ENCODE measurements at places on chromosomes 16 and 17.

GRCh38 chr16:77191259-77191969 lies 424 bp downstream of the MON1B start:
- no peak for DNase-seq

- no peak for DNase-seq
Measured at GRCh38 chr16:63702981-63703590, 1418.8 kb downstream of the CDH11 start.

- no peak for DNase-seq
Measured at GRCh38 chr17:66469088-66469442, 166.7 kb downstream of the PRKCA start.

DNA sequence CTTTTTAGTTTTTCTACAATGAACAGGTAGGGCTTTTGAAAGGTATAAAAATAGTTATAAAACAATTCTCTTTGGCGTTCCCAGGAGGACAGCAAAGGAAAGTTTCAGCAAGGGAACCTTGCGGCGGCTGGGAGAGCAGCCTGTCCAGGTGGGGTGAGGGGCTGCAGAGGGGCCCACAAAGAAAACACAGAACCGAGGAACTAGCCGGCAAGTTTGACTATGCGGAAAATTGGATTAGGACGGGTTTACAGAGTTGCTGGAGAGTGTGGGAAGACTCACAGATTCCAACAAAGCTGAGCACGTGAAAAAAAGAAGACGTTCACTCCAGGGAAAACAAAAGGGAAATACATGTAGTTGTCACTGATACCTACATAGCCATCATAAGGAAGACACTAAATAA lies 40.2 kb upstream of the METTL16 start:
- no peak for DNase-seq

DNA sequence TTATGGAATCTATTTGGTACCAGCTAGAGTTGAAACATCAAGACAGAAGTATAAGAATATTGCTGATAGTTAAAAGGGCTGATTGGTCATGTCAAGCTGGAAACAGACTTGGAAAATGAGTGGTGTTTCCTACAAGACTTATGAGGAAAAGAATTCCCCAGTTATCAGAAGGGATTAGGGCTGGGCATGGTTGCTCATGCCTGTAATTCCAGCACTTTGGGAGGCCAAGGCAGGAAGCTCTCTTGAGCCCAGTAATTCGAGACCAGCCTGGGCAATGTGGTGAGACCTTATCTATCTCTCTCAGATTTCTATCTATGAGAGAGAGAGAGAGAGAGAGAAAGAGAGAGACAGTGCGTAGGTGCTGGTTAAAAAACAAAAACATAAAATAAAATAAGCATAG lies 139.5 kb upstream of the PMFBP1 start:
- DNase-seq = no peak

DNA sequence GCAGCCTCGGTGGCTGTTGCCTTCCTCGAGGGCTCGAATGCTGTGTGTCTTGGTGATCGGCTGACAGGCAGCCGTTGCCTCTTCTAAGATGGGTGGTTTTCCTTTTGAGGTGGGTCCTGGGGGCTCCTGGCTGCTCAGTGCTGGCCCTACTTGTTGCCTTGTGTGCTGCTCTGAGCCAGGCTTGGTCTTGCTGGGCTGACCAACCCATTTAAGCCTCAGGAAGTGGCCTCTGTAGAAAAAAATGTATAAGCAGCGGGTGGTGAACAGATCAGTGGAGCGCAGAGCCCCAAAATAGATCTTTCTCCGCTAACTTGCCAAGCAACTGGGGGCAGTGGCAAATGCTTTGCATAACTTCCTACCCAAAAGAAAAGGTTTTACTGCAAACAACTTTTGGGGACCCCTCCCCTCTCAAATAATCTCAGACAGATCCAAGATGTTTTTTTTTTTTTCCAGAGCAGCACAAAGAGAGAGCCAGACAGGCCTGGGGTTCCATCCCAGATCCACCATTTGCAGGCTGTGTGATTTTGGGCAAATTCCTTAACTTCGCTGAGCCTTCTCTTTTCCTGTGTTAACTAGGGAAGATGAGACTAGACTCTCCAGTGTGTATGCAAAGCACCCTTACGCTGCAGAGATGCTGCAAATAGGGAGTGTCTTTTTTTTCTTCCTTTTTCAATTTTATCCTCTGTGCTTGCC lies 42.5 kb downstream of the PLCG2 start:
- DNase-seq = no peak

GRCh38 chr16:86956437-86956836 lies 360.8 kb downstream of the C16orf95 start:
- no peak for DNase-seq

GRCh38 chr16:27179500-27180072 lies 23.7 kb upstream of the KDM8 start:
- DNase-seq = peak; percentile 77

DNA sequence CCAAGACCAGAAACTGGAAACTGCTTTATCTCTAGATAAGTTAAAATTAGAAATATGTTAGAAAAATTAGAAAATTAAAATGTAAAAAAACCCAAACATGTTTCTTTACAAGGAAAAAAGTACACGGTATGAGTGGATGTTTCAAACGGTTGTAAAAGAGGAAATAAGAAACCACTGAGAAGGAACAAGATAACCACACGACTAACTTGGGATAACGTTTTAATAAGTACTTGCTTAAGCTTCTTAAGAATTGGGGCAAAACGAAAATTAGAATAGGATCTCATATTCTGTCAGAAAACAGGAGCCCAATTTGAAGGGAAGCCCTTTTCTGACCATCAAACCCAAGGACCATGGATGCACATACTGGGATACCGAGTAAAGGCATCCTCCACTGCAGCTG lies 31.0 kb downstream of the MBTPS1 start:
- DNase-seq = no peak

GRCh38 chr17:75830164-75831031 lies 13.8 kb downstream of the UNC13D start:
- DNase-seq = no peak

DNA sequence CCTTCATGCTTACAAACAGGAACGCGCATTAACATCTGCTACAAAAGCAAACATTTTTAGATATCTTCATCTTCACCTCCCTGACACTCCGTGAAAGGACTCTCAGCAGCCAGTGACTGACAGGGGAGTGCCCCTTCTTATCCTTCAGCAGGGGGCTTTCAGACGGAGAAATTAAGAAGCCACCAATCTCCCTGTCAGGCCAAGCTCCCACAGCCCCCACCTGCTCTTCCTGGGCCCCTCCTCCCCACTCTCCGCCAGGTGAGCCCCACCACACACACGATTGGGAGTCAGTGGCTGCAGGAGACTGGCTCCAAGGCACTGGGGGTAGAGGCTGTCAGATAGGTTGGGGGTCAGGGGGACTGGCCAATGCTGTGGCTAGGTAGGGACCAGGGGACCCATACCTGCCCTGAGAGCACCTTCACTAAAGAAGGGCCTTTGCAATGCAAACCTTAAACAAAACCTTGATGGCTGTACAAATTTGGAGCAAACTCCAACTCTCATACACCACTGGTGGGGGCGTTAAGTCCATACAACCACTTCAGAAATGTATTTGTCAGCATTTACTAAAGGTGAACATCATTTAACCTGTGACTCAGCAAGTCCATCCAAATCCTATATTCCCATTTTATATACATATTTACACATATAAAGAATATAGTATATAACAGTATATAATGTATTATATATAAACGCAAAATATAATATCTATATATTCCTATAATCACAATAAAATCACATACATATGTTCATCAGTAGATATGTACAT lies 232.2 kb downstream of the ZNF423 start:
- no peak for DNase-seq

GRCh38 chr16:2963723-2964474 lies at the start of gene KREMEN2:
Gene KREMEN2 (plus strand): TSS chr16:2964275. CDS start chr16:2964521, 246 bp downstream.
- DNase-seq = peak; percentile 42

DNA sequence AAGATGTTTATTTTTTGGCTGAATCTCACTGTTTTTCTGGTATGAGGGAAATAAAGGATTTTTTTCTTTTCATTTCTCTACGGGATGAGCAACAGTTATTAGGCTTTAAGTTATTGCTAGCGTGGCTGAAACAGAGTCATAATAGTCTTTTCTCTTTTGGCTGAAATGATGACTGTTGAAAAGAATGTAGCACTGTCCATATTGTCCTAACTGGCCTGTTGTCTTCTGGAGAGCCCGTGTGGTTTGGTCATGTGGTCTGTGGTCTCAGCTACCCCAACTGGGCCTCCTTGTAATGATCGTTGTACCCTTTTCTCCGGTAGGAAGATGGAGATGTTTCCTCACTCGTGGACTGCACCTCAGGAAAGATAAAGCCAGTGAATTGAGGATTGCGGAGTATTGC lies 36.6 kb downstream of the EPN2 start:
- DNase-seq = no peak

DNA sequence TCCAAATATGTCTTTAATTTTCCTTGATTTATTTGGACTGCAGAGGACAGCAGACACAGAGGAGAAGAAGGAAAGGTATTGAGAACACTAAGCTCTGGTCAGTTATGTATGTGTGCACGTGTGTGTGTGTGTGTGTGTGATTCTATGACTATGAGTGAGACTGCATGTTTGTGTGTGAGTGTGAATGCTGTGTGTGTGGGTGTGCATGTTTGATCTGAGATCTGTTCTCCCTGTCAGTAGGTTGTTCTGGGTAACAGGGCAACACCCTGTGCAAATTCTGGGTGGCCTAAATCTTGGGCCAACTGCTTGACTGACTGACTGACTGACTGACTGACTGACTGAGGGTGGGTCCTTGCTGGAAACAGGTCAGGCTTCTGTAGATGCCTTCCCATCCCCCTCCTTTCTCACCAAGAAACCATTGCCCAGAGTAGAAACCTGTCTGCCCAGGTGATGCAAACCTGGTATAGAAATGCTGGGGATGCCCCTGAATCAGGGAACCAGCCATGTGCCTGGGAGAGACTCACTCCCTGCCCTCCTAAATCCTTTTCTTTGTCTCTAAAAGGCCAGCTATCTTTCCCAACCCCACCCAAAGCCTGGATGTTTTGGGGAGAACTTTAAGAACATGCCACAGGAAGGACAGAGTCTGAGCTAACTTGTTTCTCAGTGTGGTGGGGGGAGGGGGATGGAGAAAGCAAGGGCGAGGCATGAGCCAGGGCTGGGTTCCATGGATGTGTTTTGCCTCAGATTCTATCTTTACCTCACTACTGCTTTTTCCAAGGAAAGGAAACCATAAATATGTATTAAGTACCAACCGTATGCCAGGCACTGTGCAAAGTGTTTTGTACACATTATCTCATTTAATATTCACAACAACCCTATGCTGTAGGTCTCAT lies 4.5 kb upstream of the NR1D1 start:
- DNase-seq = no peak

GRCh38 chr16:86825631-86826030 lies 247.3 kb downstream of the FOXL1 start:
- DNase-seq = no peak

- no peak for DNase-seq
Measured at GRCh38 chr16:26269673-26270072, 577.9 kb downstream of the HS3ST4 start.

DNA sequence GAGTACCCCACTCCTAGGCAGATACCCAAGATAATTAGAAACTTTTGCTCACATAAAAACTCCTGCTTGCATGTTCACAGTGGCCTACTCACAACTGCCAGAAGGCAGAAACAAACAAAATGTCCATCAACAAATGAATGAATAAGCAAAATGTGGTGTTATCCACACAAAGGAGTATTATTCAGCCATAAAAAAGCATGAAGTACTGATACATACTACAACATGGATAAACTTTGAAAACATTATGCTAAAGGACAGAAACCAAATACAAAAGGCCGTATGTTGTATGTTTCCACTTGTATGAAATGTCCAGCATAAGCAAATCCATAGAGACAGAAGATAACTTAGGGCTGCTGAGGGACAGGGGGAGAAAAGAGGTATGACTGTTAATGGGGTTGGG lies 1.9 kb downstream of the HSDL1 start:
- no peak for DNase-seq

GRCh38 chr17:17835415-17836249 lies 1.2 kb downstream of the SREBF1 start:
- no peak for DNase-seq

- DNase-seq = no peak
Measured at GRCh38 chr16:52364500-52364899, 182.4 kb downstream of the TOX3 start.

GRCh38 chr16:12460064-12460392 lies 343.7 kb downstream of the CPPED1 start:
- no peak for DNase-seq

DNA sequence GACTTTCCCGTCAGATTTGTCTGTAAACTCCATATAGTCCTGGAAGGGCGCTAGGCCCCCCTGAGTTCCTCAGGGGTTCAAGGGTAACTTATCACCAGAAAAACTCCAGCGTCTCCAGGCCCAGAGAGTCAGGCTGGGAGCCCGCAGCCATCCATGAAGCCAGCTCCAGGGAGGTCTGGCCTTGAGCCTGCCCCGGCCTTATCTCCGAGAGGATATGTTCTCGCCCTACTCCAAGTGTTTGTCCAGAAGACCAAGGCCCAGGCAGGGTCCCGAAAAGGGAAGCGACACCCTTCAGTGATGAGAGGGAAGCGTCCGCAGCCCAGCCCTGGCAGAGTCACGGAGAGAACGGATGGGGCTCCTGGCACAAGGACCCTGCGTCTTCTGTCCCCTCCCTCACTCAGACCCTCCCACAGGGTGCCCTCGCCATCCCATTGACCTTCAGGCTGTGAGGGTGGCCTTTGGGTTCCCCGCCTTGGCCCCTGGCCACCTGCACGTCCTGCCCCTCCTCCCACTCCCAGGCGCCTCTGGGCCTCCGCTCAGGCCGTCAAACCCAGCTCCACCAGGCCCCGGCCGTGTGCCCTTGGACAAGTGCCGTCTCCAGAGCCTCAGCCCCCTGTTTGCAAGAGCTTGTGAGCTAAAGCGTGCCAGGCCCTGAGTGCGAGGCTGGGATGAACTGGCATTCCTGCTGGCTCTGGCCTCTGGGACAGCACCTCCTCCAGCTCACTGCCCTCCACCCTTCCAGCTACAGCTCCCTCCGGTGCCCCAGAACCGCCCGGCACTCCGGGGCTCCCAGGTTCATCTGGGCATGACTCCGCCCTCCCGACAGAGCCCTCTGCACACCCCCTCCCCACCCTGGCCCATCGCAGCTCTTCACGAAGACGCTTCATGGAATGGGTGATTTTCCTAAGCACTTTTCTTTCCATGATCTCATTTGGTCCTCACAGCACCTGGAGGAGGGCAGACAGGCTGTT lies 83.4 kb downstream of the ZDHHC7 start:
- DNase-seq = no peak

- no peak for DNase-seq
Measured at GRCh38 chr16:6484081-6484480, 848.6 kb upstream of the RBFOX1 start.

- DNase-seq = no peak
Measured at GRCh38 chr16:85376292-85377095, 236.6 kb upstream of the GSE1 start.

- peak; percentile 3 for DNase-seq
Measured at GRCh38 chr17:14784997-14785696, 480.0 kb downstream of the PMP22 start.

DNA sequence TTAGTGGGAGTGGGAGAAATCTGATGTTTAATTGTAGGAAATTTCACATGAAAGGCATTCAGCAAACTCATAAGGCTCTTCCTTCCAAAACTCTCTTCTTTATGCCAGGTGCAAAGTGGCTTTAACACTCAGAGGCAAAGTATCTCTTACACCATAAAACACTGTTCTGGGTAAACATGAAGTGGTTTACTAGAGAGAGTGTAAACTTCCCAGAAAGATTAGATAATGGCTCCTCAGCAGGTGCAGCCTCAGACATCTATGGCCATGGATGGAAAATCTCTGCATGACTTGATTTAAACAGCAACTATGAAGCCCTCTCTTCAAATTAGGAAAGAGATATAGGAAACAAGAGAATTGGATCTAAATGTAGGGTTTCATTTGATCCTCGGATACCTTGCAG lies 583.1 kb upstream of the SALL1 start:
- no peak for DNase-seq

Data from stimulated activated CD4-positive, alpha-beta T cell treated with anti-CD3 and anti-CD28 coated beads, TNF-alpha, amount 100 ng/mL, for 4 hours (primary cell).